Motor neuron (in vitro differentiated cells): ENCODE measurements at places on chromosomes 11 and 22. TPM values are rescaled to one million over a fixed set of nuclear protein-coding genes. Genes with fewer than 3 reads are reported as not detected.

FOLR2 gene
- 0.38 TPM in 1 of 2 replicates, not detected in the other for total RNA-seq

HIC2 gene
- total RNA-seq: 5.4 and 6.5 TPM in 2 replicates

OR10A6 gene
- total RNA-seq: 0.25 TPM in 1 of 2 replicates, not detected in the other

CFAP300 gene
- total RNA-seq: 6.3 and 9.7 TPM in 2 replicates

CLP1 gene
- 13.5 and 13.9 TPM in 2 replicates for total RNA-seq

USP47 gene
- 104 and 124 TPM in 2 replicates for total RNA-seq

DBX1 gene
- 0.54 TPM in 1 of 2 replicates, not detected in the other for total RNA-seq

KBTBD4 gene
- 12.9 and 13.1 TPM in 2 replicates for total RNA-seq

OR8D4 gene
- total RNA-seq: 0.24 and 0.57 TPM in 2 replicates

BACE1 gene
- total RNA-seq: 20.9 and 24.0 TPM in 2 replicates

TRIM51 gene
- not detected in 2 replicates for total RNA-seq

SSTR3 gene
- 0.09 and 1.7 TPM in 2 replicates for total RNA-seq

GLYAT gene
- 0.86 and 1.0 TPM in 2 replicates for total RNA-seq

CADM1 gene
- total RNA-seq: 105 and 108 TPM in 2 replicates

RCOR2 gene
- total RNA-seq: 62.0 and 65.8 TPM in 2 replicates

PEX16 gene
- 36.9 and 40.1 TPM in 2 replicates for total RNA-seq

LARGE1 gene
- total RNA-seq: 20.7 and 24.7 TPM in 2 replicates

BTG4 gene
- not detected in 2 replicates for total RNA-seq

NPTXR gene
- total RNA-seq: 0.71 and 0.87 TPM in 2 replicates

HPX gene
- 0.92 and 2.9 TPM in 2 replicates for total RNA-seq

CCDC73 gene
- total RNA-seq: 0.05 TPM in 1 of 2 replicates, not detected in the other

FIBIN gene
- total RNA-seq: 0.87 and 1.1 TPM in 2 replicates

FAM180B gene
- total RNA-seq: 0.64 and 1.0 TPM in 2 replicates

C22orf23 gene
- 0.63 TPM in 1 of 2 replicates, not detected in the other for total RNA-seq

INPP5J gene
- total RNA-seq: 3.3 TPM in 2 replicates

SYTL2 gene
- total RNA-seq: 34.4 and 59.6 TPM in 2 replicates

MYRF gene
- 0.92 and 1.9 TPM in 2 replicates for total RNA-seq

MYEOV gene
- 1.0 and 1.9 TPM in 2 replicates for total RNA-seq

MIAT gene
- total RNA-seq: 195 and 200 TPM in 2 replicates

NCR3LG1 gene
- total RNA-seq: 16.4 and 21.6 TPM in 2 replicates

NF2 gene
- 37.4 and 42.0 TPM in 2 replicates for total RNA-seq

PATE1 gene
- 0.18 TPM in 1 of 2 replicates, not detected in the other for total RNA-seq

RAB38 gene
- 5.2 and 7.6 TPM in 2 replicates for total RNA-seq

USH1C gene
- total RNA-seq: 0.13 and 0.32 TPM in 2 replicates

LAYN gene
- total RNA-seq: 0.53 and 0.71 TPM in 2 replicates

STIP1 gene
- total RNA-seq: 121 and 123 TPM in 2 replicates

EFEMP2 gene
- 12.6 and 13.0 TPM in 2 replicates for total RNA-seq

DCDC1 gene
- 0.16 and 0.25 TPM in 2 replicates for total RNA-seq

DEFB131B gene
- not detected in 2 replicates for total RNA-seq

CHRM4 gene
- total RNA-seq: 2.2 and 3.0 TPM in 2 replicates

OR8G1 gene
- 0.29 TPM in 1 of 2 replicates, not detected in the other for total RNA-seq

SOX10 gene
- 0.20 and 0.48 TPM in 2 replicates for total RNA-seq

GSTT2B gene
- 19.5 and 20.1 TPM in 2 replicates for total RNA-seq

C11orf52 gene
- total RNA-seq: 5.0 and 5.8 TPM in 2 replicates

ZNF280B gene
- total RNA-seq: 5.1 and 5.9 TPM in 2 replicates

GGTLC3 gene
- not detected in 2 replicates for total RNA-seq

TRIM66 gene
- 9.4 and 14.7 TPM in 2 replicates for total RNA-seq

TESMIN gene
- total RNA-seq: 5.1 and 6.4 TPM in 2 replicates

TRIM34 gene
- 0.16 and 0.31 TPM in 2 replicates for total RNA-seq

IL18 gene
- 1.4 and 1.7 TPM in 2 replicates for total RNA-seq

OR8D1 gene
- 0.08 and 0.09 TPM in 2 replicates for total RNA-seq

APOA4 gene
- 0.24 and 0.44 TPM in 2 replicates for total RNA-seq
